ENCODE measurements at places on chromosomes 1 and 21.

- DNase-seq, result no peak
Measured at GRCh38 chr1:35622510-35623178, 18.7 kb downstream of the PSMB2 start.

DNA sequence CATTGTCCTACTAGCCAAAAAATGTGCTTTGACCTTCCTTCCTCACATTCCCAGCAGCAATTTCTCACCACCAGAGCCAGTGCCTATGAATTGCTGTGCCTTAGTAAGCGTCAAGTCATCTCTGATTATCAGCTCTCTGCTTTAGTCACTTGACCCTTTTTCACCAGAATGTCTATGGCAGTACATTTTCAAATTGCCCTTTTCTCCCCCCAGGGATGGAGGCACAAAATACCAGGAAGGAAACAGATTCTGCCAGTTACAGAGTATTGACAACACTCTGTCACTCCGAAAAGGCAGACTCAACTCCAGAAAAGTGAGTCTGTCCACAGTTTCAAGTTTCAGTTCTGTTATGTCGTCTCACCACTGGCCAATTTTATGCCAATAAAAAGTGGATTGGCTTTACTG is 167.4 kb downstream of the TNFSF18 start:
- DNase-seq, result peak; percentile 49

- DNase-seq, result no peak
Measured at GRCh38 chr1:52641307-52641706, 8.3 kb downstream of the SHISAL2A start.

DNA sequence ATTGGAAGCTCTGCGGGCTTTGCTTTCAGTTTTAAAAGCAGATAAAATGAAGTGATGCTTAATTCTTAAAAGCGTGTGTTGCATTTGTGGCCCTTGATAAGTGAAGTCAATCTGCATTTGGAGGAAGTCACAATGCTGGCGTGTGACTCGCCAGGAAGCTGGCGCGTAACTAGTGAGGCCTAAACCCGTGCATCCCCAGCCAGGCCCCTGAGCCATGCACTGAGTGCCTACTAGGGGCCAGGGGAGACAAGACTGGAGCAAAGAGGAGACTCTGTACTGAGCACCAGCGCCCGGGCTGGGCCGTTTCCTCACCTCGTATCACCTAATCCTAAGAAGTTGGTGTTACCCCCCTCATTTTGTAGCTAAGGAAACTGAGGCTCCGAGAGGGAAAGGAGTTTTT is 4.6 kb upstream of the DDOST start:
- no peak for DNase-seq

DNA sequence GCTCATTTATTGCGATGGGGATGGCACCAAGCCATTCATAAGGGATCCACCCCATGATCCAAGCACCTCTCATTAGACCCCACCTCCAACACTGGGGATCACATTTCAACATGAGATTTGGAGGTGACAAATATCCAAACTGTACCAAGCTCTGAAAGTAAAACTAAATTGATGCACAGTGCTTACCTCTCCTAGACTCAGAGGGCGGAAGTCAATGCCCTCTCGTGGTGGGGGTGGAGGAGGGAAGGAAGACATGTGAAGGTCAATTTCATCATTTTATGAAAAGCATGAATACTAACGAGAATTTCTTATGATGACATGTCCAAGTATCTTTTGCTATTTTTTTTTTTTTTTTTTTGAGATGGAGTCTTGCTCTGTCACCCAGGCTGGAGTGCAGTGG is 120.0 kb downstream of the PGBD5 start:
- DNase-seq, result no peak

DNA sequence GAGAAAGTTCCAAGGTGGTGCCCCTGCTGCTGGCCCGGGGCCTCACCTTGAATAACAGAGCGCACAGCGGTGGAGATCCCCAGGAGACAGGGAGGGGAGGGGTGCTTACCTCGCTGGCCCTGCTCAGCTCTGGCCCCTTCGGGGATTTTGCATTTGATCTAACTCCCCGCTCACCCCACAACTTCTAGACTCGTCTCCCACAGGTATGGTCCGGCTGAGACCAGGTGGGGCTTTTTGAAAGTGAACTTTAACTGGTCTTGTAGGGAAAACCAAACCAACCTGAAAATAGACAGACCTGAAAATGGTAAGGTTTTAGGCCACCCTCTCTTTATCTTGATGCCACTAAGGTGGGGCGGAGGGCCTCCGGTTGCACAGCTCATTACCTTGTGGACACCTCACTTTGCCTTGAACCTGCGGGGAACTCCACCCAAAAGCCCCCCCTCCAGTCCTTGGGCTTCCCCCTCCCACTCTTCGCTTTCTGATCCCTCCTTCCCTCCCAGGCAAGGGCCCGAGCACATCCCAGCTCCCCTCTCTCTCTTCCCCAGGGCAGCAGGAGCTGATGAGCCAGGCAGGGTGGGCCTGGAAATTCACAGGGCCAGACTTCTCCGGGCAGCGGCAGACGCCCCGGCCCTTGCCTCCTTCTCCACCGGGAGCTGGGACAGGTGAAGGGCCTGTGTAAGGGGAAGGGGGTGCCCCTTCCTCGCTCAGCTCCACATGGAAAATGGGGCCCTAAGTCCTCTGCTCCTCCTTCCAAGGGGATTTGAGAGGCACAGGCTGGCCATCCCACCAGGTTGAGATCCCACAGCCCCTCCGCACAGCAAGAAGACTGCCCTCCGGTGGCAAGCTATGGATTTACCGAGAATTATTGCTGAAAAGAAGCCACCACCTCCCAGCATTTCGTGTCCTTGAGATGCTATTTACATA is 16.1 kb downstream of the TNFRSF8 start:
- DNase-seq, result peak; percentile 64

DNA sequence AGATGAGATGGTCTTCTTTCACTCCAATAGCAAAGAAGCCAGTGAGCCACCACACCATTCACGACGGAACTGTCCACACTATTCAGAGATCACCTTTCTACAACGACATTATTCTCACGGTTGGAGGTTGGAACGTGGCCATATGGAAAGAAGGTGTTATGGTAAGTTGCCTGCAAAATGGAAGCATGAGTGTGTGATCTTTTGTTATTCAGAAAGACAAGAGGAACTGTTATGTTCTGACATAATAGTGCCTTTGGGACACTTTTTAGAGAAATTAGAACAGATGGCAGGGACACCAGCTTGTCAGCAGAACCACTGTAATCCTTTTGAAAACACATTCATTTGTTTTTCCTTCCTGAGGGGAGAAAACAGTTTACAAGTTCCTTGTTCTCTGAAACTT is 75.8 kb upstream of the MCOLN3 start:
- no peak for DNase-seq

- DNase-seq, result no peak
Measured at GRCh38 chr1:43368646-43369020, 822 bp upstream of the ELOVL1 start.

DNA sequence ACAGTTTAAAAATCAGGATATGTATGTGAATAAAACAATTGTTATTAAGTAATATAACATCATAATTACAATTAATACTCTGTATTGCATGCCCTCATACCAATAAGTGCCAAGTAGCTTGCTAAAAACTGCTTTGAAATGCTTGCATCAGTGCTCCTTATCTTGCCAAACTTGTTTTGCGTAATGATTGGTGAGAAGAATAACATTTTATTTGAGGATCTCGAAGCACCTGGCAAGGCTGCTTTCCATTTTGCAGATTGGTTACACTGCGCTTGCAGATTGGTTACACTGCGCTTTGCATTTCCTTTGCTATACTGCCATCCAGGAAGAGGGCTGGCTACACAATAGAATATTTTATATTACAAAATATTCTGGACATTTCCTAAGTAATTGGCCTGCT is 1.7 kb upstream of the PBX1 start:
- no peak for DNase-seq

GRCh38 chr1:194227161-194227560 is 1040.7 kb upstream of the B3GALT2 start:
- DNase-seq, result no peak

DNA sequence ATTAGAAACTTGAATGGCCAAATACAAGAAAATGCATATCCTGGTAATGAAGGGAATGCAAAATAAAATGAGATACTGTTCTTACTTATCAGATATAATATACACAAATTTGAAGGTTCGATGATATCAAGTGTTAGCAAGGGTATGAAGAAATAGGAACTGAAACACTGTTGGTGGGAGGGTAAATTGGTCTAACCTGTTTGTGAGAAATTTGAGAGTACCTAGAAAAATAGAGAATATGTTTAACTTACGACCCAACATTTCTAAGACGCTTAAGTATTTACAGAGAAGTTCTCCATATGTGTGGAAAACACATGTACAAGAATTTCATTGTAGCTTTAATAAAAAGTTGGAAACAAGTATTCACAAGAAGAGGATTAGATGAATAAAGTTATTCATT is 25.9 kb downstream of the ATG4C start:
- no peak for DNase-seq

- no peak for DNase-seq
Measured at GRCh38 chr1:180536821-180537372, 21.9 kb upstream of the OVAAL start.

GRCh38 chr1:234709473-234710228 is 99.7 kb upstream of the IRF2BP2 start:
- no peak for DNase-seq

DNA sequence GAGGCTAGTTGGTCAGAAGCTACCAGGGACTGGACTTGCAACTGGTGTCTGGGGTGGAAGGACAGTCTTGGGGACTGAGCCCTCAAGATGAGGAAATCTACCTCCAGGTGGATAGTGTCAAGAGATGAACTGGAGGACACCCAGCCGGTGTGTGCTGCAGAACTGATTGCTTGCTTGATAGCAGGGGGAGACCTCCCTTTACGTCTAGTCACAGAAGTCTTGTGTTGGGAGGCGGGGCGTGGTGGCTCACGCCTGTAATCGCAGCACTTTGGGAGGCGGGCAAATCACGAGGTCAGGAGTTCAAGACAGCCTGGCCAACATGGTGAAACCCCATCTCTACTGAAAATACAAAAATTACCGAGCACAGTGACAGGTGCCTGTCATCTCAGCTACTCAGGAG is 4.9 kb downstream of the RCC2 start:
- no peak for DNase-seq

DNA sequence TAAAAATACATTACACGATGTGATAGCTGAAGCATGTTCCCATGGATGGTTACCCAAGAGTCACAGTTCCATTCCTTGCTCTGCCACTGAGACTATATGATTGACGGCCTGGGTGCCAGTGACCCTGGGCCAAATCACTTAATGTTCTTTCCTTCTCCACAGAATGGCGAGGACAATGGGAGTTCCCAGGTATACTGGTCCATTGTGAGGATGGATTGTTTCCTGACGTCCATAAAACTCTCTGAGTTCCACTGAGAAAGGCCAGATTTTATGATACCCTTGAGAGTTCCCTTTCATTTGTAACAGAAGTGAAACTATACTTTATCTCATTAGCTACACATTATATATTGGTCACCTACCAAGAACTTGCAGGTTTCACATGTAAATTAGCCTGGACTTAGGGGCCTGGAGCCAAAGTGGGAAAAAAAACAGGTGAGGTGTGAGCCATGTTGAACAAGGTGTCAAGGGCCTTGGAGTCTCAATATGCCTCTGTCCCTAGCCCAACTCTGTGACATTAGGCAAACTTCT is 502.2 kb upstream of the DAB1 start:
- no peak for DNase-seq

GRCh38 chr1:20684651-20685050 is 23.5 kb upstream of the DDOST start:
- DNase-seq, result no peak

GRCh38 chr1:233227930-233228465 is 67.5 kb downstream of the PCNX2 start:
- DNase-seq, result no peak

GRCh38 chr1:6183520-6183989 is 3.4 kb upstream of the CHD5 start:
- peak; percentile 47 for DNase-seq

GRCh38 chr1:154520333-154520732 is 18.1 kb upstream of the SHE start:
- DNase-seq, result no peak

DNA sequence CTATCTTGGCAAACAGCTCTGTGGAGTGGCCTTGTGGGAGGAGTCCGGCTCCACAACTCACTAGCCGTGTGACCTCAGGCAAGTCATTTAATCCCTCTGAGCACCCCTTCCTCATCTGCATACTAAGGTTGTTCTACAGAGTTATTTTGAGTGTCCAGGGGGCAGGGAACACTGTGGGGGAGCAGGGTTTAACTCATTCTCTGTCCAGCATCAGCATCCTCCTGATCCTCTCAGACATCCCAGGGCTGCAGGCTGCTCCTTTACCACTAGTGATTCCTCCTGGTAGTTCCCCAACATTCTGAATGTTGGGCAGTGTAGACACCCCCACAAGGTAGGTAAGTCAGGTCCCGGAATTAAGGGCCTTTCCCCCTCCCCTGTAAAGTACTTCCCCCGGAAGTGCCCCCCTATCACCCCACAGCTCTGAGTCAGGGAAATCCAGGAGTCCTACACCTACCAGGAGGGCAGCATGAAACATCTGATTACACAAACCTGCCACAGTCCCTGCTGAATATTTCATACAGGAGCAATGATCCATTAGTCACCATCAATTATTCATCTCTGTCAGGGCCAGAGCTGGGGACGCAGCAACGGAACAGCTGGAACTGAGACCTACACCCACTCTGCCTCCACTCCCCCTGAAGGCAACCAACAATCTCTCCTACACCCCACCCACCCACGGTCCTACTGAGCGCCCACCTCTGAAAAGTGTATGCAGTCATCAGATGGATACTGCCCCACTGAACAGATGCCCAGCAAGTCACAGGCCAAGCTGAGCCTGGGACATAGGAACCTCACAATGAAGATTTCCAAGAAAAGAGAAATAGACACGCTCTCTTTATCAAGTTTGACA is 20.5 kb downstream of the SYT2 start:
- no peak for DNase-seq

DNA sequence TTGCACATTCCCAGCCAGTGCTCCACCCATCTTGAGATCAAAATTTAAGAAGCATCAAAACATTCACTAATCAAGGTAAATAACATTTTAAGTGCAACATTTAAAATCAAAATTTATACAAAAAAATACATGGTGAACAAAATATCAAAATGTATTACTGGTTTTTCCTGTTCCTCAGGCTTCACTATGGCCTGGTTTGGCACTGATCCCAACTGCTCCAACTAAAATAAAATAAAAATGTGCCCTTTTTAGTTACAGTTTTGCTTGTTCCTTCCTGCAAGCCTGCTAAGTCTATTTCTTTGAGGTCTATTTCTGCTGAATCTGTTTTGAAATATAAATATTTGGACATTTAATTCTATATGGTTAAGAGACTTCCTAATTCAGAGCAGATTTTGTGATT is 54.9 kb downstream of the ADAMTS1 start:
- DNase-seq, result no peak

- peak; percentile 68 for DNase-seq
Measured at GRCh38 chr1:180912801-180913565, at the start of gene KIAA1614. Gene KIAA1614, plus strand, starts transcription at chr1:180912897. Its CDS starts 347 bp downstream, at chr1:180913244.

GRCh38 chr1:53574621-53575020 is 115.4 kb downstream of the DMRTB1 start:
- DNase-seq, result no peak

Data from EL (cell line).